ENCODE measurements at places on chromosomes 2 and 18. TPM values are rescaled to one million over a fixed set of nuclear protein-coding genes. Genes with fewer than 3 reads are reported as not detected.

The FAM237A gene
- total RNA-seq, result not detected

The AKAIN1 gene
- total RNA-seq, result not detected

- DNase-seq, result no peak
Observed at GRCh38 chr2:129092956-129093355, 774.3 kb upstream of the HS6ST1 start.

- DNase-seq, result no peak
Observed at GRCh38 chr2:232211743-232212686, 166.5 kb upstream of the ALPP start.

DNA sequence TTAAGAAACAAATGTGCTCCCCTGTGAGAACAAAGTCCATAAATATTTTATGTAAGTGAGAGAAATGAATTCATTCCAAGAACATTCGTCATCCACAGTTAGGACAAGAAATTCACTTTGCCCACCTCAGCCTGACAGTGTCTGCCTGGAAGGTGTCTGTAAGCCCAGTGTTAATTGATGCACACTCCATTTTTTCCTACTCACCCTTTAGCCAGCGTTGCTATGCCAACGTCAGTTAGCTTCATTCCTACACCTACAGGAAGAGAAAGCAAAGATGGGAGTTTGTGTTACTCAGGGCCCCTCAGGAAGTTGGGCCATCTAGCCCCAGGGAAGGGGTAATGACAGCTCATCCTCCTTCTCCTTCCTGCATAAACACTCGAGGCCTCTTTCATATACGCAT, 131.0 kb downstream of the ALPK2 start:
- DNase-seq, result peak; percentile 56

DNA sequence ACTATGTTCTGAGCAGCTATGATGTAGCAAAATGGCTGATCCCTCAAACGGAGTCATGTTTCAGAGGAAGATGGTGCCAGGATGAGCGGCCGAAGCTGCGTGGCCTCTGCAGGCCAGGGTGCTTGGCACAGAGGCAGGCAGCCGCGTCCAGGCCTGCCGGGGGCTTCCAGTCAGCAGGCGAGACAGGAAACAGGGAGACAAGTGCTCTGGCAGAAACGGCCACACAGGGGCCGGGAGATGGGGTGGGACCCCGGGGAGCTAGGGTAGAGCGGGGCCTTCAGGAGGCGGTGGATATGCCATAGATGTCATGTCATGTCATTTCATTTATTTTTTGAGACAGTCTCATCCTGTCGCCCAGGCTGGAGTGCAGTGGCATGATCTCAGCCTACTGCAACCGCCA, 50.7 kb downstream of the EIPR1 start:
- DNase-seq, result no peak

GRCh38 chr2:234075947-234076346, 25.4 kb downstream of the SPP2 start:
- no peak for DNase-seq

DNA sequence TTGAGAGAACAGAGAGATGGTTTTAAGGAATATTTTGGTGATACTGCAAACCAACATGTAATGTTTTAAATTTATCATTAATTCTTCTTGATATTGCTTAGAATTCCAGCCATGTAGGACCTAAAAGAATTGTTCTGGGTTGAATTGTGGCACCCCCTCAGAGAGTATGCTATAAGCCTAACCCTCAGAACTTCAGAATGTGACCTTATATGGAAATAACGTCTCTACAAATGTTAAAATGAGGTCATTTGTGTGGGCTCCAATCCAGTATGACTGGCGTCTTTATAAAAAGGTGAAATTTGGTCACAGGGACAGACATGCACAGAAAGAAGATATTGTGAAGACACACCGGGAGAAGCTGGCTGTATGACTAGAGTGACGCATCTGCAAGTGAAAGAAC, 193.6 kb downstream of the NRXN1 start:
- no peak for DNase-seq

DNA sequence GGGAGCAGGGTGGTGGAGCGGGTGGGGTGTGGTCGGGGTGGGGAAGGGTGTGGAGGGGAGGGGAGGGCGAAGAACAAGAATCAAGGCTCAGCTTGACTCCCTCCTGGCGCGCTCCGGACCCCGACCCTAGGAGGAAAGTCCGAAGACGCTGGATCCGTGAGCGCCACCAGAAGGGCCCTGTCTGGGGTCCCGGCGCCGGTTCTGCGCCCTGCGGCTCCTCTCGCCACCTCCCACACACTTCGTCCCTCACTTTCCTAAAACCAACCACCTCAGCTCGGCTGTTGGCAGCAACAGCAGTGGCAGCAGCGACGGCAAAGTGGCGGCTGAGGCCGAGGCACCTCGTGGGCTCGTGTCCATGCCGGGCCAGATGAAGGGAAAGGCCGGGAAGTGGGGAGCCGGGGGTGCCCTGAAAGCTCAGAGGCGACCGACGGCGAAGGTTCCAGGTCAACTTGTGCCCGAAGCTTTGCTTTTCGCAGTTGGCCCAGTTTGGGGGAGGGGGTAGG, 2.1 kb downstream of the KLHL14 start:
- DNase-seq, result no peak
